ENCODE measurements at places on chromosomes 7 and 10.

DNA sequence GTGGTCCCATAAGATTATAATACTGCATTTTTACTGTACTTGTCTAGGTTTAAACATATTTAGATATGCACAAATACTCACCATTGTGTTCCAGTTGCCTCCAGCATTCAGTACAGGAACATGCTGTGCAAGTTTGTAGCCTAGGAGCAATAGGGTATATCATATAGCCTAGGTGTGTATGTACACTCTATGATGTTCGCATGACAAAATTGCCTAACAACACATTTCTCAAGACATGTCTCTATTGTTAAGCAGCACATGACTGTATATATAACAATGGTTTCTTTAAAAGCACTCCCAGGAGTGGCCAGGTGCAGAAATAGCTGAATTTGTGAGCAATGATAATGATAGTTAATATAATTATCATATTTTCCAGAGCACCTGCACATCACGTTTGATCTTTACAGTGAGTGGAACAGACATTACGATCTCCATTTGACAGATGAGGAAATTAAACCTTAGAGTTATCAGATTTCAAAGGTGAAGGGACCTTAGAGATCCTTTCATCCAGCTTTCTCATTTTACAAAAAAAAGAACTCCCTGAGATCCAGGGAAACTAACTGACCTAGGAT, 99.2 kb upstream of the PDCD4 start:
- no peak for DNase-seq

DNA sequence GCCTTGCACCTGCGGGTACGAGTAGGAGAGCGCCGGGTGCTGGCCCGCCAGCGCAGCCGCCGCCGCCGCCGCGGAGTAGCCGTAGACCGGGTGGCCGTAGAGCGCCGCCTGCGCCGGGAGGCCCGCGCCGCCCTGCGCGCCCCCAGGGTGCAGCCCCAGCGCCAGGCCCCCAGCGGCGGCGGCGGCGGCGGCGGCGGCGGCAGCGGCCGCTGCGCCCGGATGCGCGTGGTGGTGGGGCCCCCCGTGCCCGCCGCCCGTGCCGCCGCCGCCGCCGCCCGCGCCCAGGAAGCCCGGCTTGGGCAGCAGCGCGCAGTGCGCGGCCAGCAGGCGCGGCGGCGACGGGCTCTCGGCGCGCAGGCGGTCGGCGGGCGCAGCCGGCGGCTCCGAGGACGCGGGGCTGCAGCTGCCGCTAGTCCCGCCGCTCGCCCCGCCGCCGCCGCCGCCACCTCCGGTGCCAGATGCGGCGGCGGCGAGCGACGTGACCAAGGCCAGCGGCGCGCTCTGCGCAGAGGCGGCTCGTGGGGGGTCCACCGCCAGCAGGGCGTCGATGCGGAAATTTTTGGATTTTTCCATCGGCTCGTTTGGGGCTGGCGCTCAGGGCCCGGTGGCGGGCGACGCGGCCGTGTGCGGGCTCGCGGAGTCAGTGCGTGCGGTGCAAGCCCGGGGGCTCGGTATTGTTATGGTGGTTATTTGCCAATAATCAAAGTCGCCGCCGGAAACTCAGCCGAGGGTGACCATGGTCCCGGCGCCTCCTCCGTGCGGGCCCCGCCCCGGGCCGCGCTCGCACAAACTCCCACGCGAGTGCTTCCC, 480 bp downstream of the MNX1 start:
- no peak for DNase-seq

GRCh38 chr10:88253622-88254021, 329.5 kb downstream of the RNLS start:
- no peak for DNase-seq

DNA sequence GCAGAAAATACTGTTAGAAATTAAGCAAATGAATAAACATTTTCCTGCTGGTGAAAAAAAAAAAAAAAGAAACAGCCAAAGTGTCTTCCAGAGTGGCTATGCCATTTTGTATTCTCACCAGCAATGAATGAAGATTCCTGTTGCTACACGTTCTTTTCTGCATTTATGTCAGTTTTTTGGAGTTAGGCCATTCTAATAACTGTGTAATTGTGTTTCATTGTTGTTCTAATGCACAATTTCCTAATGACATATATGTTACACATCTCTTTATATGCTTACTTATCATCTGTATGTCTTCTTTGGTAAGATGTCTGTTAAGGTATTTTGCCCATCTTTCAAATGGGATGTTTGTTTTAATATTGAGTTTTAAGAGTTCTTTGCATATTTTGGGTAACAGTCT, 213.7 kb downstream of the ITGB1 start:
- DNase-seq: no peak

DNA sequence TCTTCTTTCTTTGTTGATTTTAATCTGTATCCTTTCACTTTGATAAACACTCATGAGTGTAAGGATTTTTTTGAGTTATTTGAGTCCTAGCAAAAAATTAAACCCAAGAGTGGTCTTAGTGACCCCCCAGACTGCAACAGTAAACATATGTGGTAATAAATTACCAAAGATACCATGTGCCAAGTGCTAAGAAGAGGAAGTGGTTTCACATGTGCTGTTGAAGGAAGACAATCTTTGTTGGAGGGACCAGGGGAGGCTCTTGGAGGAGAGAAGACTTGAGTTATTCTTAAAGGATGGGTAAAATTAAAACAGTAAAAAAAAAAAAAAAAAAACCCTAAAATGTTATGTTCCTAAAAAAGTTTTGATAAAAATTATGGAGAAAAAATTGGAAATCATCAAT, 150.2 kb downstream of the SEC23IP start:
- no peak for DNase-seq
